Dermis microvascular lymphatic vessel endothelial cell (primary cell): ENCODE measurements at places on chromosomes 2 and 18. TPM values are rescaled to one million over a fixed set of nuclear protein-coding genes. Genes with fewer than 3 reads are reported as not detected.
A peak's percentile ranks its signal among the peaks of the same experiment; 100 is the strongest.

DNA sequence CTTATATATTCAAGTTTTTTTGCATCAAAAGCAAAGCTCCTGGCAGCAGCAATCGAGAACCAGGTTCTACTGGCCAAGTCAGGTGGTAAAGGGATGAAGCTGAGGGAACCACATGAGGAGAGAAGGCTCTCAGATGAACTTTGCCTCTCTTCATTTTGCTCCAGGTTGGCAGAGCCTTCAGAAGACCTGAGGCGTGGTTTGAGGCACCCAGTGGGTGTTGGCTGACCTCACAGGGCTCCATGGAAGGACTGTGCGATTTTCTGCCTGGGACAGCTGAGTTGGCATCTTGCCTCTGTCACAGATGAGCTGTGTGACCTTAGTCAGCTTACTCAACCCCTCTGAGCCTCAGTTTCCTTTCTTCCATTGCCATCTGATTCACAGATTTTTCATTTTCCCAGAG is 89.0 kb downstream of the INSIG2 start:
- DNase-seq: no peak

DNA sequence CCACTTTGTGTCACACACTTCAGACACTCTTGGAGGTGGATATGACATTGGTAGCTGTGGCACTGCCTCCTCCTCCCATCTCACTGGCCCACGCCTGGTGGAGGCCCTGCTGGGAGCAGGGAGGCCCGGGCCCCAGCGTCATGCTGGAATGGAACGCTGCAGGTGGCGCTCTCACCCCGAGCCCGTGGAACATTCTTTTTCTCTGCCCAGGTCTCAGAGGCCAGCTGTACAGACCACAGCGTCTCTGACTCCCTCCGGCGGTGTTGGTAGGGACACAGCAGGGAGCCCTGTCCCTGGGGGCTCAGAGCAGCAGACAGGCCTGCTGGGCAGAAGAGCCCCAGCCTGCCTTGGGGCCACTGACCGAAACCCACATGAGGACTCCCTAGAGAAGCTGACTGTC is 218.1 kb downstream of the TWIST2 start:
- no peak for DNase-seq

DNA sequence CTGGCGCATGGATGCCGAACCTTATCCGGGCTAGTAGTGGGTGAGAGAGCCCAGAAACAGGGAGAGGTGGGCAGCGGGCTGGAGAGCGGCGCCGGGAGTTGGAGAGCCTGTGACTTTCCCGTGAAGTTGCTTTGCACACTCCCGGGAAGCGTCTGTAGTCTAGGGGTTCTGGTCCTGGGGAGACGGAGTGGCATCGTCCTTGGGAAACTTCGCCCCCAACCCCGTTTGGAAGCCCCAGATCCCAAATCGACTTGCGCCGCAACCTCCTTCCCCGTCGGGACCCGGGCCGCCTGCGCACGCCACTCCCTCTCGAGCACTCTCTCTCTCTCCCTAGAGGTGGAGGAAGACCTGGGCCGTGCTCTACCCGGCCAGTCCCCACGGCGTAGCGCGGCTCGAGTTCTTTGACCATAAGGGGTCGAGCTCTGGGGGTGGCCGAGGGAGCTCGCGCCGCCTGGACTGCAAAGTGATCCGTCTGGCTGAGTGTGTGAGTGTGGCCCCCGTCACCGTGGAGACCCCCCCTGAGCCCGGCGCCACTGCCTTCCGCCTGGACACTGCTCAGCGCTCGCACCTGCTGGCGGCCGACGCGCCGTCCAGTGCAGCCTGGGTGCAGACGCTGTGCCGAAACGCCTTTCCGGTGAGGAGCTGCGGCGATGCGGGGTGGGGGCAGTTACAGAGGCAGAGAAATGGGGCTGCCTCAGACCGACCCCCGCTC is 456 bp downstream of the DOK1 start:
- peak; percentile 41 for DNase-seq

The LYPD6 gene
- total RNA-seq: 7.8 and 13.3 TPM in 2 replicates

The ERMN gene
- total RNA-seq: not detected in 2 replicates

The STK39 gene
- total RNA-seq: 1.5 and 2.8 TPM in 2 replicates

The CCDC85A gene
- 2.2 and 2.8 TPM in 2 replicates for total RNA-seq
